ENCODE measurements at places on chromosomes 6 and 20.

GRCh38 chr6:3743541-3743940 is 8.0 kb downstream of the PXDC1 start:
- DNase-seq: no peak

DNA sequence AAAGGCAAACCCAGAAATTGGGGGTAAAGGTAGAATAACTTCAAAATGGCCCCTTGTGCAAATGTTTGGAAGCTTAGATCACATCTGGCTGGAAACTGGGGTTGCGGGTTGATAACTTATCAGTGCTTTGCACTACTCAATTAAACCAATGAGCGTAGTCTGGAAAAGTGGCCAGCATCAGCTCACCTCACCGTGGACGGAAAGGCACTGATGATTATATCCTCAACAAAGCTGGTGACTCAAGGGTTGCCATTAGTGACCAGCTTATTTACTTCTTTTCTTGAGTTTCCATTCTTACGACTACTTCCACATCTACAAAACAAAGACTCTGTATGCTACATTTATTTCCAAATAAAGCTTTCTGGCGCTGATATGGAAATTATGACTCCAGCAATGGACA is 198.5 kb upstream of the HEY2 start:
- no peak for DNase-seq

DNA sequence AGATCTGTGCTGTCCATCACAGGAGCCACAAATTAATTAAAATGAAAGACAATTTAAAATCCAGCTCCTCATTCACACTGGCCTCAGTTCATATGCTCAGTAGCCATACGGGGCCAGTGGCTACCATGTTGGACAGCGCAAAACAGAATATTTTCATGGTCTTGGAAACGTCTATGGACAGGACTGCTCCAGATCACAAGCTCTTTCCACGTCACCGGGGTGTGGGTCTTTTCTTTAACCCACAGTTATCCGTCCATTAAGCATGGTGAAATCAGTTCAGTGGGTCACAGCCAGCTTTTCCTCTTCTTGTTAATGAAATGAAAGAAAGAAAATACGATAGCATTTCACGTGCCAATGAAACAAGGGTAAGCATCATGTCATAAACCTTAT is 24.1 kb downstream of the GFOD1 start:
- DNase-seq: no peak

- DNase-seq: no peak
Measured at GRCh38 chr6:85551264-85551663, 42.4 kb downstream of the SNX14 start.

DNA sequence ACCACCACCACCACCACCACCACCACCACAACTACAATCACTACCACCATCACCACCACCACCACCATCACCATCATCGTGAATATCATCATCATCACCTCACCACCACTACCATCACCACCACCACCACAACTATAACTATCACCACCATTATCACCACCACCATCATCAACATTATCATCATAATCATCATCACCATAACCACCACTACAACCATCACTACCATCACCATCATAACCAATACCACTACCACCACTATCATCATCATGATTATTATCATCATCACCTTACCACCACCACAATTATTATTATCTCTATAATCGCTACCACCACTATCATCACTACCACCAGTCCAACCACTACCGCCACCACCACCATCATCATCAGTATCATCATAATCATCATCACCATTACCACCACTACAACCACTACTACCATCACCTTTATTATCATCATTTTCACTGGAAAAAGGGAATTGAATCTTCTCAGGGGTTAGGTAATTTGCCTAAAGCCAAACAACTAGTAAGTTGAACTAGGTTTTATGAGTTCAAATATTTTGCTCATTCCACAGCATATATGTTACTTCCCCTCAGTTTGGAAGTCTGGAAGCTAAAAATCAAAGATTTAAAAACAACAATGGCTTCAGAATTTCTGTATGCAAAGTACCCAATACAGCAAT is 8.3 kb downstream of the RIPOR2 start:
- no peak for DNase-seq

- no peak for DNase-seq
Measured at GRCh38 chr20:12331236-12331635, 413.5 kb downstream of the BTBD3 start.

GRCh38 chr20:60313191-60313590 is 355.0 kb downstream of the CDH26 start:
- no peak for DNase-seq
